Hepatic stellate cell (primary cell): ENCODE measurements at places on chromosomes 6 and 20.
A peak's percentile ranks its signal among the peaks of the same experiment; 100 is the strongest.

- DNase-seq: no peak
Observed at GRCh38 chr6:160678744-160679401, 14.8 kb upstream of the LPA start.

DNA sequence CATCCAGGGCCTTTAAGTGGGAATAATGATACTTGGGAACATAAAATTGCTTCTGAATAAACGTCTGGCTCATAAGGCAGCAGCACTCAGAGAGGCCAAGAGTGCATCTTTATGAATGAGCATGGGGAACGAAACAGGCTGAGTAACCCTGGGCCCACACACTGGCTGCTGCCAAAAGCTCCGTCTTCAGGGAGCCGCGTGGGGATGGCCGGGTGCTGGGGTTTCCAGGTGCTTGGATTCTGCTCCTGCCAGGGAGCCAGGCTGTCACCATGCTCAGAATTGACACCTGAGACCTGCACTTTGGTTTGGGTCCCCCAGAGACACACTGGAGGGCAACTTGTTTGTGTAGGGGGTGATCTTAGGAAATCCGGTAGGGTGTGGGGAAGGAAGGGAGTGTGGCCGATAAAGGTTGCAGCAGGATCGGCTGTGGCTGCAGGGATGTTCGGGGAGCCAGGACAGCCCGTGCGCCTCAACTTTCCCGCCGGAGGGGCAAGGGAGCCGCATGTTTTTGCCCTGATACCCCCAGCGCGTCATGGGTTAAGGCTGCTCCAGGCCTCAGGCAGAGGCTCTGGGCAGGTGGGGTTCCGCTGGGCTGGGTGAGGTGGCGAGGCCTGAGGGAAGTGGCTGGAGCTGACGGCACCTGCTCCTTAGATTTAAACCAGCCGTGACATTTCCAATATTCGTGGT, 101.8 kb downstream of the YTHDF1 start:
- DNase-seq: no peak

- no peak for DNase-seq
Observed at GRCh38 chr6:136754820-136755219, 37.5 kb downstream of the MAP3K5 start.

DNA sequence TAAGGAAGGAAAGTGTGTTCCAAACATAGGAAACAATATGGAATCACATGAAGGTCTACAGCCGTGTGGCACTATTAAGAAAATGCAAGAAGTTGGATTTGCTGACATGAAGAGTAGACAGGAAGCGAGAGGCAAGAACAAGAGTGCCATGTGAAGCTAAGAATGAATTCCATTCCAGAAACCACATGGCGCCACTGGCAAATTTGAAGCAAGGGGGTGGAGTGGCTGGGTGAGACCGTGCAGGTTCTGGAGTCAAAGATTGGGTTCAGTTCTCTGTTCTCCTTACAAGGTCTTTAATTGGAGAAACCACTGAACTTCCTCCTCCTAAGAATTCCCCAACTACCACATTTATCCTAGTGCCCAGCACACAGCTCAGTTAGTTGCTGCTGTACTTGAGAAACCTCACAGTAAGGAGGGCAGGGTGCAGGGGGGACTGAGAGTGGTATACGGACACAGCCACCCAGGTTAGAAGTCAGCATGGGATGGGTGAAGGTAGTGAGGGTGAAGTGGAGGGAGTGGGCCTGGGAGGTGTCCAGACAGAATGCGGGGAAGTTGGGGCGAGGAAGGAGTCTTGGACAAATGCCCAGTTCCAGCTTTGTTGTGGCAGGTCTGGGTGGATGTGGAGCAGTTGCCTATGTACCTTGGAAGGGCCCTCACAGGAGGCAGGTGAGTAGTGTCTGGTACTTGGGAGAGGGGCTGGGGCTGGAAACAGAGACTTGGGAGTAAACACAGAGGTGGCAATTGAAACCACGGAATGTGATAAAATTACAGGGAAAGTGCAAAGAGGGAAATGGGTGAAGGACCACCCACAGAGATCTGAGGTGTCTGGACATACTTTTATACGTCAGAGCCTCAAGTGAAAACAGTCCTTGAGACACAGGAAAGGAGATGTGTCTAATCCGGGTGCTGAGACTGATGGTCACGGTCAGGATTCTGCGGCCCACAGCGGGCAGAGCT, 14.3 kb downstream of the LYRM4 start:
- DNase-seq: no peak

DNA sequence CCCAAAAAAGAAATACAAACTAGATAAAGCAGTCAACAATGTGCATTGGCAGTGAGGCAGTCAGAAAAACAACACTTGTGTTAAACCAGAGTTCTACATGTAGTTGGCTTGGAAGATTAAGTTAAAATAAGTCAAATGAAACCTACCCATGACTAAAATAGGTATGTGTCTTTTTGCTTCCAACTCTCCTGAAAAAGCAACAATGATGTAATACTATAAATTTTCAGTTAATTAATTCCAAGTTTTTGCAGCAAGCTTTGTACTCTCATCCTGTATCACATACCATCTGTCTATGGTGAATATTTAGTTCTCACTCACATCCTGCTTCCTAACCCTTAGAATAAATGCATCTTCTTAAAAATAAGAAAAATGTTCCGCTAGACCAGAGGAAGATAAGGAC, 261.5 kb downstream of the KIF16B start:
- no peak for DNase-seq

DNA sequence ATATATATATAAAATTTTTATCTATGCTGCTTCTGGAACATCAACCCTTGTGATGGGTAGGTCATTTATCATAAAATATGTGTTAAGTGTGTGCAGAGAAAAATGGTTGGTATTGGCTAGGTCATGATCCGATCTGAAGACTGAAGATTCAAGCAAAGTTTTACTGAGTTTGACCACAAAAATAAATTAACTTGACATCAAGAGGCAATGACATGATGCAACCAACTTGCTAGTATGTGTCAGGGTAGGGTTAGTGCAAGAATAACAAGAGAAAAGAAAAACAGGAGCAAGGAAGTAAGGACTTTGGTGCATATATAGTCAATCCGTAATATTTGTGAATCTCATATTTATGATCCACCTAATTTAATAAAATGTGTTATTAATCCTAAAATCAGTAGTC, 1202.0 kb upstream of the ADGRB3 start:
- DNase-seq: no peak

DNA sequence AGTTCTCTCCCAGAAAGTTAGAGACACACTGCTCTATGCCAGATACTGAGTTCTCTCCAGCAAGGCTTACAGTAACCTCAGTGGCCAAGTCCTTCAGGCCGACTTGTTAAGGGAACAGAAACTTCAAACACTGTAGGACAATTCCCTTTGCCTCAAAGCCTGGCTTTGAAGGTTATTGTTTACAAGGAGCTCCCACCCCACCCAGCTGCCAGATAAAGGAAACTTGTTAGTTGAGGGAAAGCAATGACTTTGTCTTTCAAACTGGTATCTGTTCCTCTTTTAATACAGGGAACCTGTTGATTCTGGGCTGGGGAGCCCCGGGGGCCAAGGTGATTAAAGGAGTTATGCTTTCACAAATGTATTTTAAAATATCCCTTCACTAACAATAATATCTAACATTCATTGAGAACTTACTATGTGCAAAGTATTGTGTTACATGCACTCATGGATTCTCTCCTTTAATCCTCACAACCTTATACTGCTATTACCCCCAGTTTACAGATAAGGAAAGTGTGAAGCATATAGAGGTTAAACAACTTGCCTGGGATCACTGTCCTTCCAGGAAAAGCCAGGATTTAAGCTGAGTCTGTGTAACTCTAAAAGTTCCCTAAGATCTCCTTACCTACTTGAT, 27.6 kb upstream of the CDKN1A start:
- DNase-seq: no peak

- DNase-seq: no peak
Observed at GRCh38 chr6:21219241-21219640, 374.3 kb upstream of the SOX4 start.

DNA sequence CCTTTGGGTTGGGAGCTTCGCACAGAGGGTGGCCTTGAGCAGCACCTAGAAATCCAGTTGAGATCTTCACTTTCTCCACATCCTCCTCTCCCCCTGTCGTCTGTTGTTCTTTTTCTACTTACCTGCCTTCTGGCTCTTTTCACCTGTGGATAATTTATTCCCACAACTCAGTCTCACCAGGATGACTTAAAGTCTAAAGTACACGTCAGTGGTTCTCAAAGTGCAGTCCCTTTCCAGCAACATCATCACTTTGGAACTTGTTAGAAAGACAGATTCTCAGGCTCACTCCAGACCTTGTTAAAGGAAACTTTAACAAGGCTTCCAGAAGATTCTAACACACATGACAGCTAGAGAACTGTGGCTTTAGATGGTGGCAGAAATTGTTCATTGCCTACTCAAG, 27.7 kb upstream of the BCAS1 start:
- no peak for DNase-seq

DNA sequence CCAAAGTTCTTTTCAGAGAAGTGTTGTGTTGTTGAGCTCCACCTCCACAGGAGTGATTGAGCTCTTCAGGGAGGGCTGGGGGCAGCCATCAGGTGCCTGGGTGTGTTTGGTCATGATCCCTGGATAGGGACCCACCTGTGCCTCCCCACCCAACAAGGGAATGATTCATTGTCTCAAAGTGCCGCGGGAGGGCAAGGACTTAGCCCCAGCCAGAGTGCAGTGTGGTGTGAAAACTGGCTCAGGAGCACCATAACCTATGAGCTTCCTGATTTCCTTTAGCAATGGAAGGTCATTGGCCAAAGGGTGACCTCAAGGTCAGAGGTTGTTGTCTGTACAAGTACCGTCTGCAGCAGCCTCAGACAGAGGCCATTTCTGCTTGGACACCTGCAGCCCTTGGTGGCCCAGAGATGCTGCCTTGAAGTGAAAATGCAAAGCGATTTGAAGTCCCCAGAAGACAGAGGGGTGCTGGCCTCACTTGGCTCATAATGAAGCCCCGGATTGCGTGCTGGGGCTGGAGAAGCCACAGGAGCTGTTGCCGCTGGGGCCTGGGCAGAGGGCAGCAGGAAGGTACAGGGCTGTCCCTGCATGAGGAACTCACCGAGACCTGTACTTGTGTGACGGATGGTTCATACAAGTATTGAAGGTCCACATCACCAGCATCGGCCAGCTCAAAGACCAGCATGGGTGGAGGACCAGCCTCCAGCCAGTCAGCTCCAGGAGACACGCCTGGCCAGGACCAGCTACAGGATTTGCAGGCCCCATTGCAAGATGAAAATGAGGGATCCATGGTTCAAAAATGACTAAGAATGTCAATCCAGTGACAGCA, 100.6 kb upstream of the DUSP22 start:
- no peak for DNase-seq

DNA sequence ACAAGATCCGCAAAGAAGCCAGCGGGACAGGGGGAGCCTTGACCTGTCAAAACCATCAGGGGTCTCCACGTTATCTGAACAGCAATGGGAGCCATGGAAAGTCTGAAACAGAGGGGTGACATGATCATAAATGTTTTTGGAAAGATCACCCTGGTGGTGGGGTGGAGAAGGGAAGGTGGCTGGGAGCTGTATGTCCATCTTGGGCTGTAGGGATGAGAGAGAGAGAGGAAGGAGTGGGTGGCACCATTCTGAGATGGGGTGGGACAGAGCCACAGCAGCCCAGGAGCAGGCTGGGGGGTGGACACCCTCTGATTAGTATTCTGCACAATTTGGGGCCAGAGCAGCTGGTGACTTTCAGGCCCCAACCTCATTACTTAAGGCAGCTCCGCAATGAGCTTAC, 30.1 kb downstream of the ANKRD60 start:
- no peak for DNase-seq

GRCh38 chr6:165676435-165677068, 13.5 kb upstream of the PDE10A start:
- DNase-seq: peak; percentile 92

- DNase-seq: no peak
Observed at GRCh38 chr6:19312241-19312978, 524.8 kb upstream of the ID4 start.

GRCh38 chr20:11445161-11445560, 472.5 kb upstream of the BTBD3 start:
- DNase-seq: no peak

DNA sequence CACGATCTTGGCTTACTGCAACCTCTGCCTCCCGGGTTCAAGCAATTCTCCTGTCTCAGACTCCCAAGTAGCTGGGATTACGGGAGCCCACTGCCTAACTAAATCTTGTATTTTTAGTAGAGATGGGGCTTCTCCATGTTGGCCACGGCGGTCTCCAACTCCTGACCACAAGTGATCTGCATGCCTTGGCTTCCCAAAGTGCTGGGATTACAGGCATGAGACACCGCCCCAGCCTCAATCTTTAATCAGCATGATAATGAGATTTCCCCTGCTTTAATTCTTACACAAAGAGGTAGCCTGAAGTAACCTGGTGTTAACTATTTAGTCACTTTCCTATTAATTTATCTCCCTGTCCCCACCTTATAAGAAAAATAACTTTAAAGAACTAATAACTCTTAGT, 31.3 kb upstream of the TRDN start:
- DNase-seq: no peak

- DNase-seq: no peak
Observed at GRCh38 chr6:35008858-35009257, 119.8 kb downstream of the ANKS1A start.

DNA sequence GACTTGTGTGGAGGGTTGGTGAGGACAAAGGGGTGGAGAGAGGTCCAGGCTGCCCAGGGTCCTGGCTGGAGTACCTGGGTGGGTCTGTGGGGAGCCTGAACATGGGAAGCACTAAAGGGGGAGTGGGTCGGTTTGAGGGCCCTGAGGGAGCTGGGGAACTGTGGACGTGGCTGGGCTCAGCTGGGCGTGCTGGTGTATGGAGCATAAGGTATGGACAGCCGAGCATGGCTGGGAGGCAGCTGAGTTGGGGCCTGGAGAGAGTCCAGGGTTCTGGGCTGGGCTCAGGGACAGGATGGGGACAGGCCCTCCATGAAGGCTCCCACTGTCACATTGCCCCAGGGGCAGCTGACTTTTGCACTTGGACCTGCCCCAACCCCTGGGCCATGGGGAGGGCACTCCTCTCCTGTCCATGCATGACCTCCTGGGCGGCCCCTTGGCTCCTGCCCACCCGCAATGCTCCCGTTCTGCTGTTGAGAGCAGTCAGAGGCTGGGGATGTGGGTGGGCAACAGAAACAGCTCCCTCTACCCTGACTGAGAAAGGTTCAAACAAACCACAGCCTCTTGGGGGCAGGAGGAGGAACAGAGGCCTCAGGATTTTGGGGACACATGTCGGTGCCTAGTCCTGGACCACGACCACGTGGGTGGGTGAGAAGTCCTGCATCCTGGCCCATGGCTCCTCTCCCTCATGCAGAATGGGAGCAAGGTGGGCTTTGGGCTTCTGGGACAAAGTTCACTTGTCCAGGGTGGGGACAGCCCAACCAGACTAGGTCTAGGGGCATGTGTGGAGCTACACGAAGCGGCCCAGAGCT, 4.5 kb downstream of the C20orf204 start:
- DNase-seq: no peak
